ENCODE measurements at places on chromosomes 3 and 15.

GRCh38 chr3:181915551-181915950 lies 203.8 kb downstream of the SOX2 start:
- no peak for DNase-seq

DNA sequence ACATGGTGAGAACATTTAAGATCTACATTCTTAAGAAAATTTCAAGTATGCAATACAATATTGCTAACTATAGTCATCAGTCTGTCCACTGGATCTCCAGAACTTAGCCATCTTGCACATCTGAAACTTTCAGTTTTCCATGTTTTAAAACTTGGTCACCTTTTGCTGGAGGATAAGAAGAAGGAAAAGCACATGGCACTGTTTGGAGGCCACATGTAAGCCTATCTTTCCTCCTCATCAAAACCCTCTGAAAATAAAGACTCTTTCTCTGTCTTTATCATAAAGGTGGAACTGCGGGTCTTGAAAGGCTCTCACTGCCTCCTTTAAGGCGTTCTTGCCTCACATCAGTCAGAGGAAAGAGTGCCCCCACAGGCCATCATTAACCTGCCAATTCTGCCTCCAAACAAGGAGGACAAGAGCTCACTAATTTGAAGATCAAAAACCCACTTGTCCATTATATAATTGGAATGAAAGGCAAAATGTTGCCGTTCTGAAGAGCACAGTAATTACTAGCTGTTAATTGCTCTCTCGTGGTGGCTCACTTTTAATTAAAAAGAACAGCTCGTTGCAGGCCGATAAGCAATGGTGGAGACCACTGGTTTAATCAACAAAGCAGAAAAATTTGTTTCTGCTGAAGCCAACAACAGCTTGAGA lies 157.8 kb downstream of the MECOM start:
- DNase-seq, result no peak

- no peak for DNase-seq
These were observed 86.9 kb upstream of the ATP10A start for GRCh38 chr15:25950014-25950413.

DNA sequence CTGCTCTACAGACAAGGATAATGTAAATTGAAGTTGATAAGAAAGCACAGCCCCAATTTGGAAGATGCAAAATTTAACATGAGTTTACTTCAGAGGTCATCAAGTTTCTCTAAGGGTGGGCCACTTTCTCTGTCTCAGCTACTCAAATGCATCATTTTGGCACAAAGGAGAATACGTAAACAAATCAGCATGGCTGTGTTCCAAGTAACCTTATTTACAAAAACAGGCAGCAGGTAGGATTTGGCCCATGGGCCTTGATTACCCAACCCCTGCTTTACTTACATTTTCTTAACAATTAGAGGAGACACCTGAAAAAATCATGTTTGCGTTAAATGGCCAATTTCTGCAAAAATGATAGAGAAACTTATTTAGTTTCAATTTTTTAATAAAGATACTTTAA lies 181.7 kb downstream of the GBE1 start:
- DNase-seq, result no peak

DNA sequence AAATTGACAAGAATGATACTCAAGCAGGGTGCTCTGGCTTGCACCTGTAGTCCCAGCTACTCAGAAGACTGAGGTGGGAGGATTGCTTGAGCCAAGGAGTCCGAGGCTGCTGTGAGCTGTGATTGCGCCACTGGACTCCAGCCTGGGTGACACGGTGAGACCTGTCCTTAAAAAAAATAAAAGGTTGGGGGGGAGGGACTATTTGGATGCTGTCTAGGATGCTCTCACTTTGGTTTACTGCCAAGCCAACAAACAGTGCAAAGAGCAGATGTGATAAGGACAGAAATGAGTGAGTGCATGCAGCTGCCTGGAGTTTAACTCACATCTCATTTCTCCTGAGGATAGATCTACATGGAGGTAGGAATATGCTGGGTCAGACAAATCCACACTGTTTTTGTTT lies 130.0 kb downstream of the FRMD4B start:
- no peak for DNase-seq

- no peak for DNase-seq
These were observed 81.1 kb downstream of the LRRK1 start for GRCh38 chr15:101000271-101000681.

DNA sequence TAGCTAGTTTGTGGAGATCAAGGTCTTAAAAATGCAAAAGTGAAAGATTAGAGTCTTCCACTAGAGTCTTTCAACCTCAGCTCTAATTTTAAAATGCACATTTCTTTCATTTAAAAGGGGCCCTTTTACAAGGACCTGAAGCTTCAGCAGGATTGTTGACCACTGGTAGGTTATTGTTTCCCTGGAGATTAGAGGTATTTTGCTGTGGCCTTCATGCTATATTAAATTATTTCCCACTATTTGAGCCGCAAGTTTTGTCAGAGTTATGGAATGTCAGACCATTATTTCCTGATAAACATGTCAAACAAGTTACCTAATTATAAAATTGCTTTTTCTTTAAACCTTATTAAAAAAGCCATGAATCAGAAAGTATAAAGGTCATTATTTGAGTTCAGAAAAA lies 103.1 kb upstream of the CCNL1 start:
- DNase-seq, result no peak

GRCh38 chr15:29911705-29912104 lies 89.4 kb upstream of the TJP1 start:
- no peak for DNase-seq

DNA sequence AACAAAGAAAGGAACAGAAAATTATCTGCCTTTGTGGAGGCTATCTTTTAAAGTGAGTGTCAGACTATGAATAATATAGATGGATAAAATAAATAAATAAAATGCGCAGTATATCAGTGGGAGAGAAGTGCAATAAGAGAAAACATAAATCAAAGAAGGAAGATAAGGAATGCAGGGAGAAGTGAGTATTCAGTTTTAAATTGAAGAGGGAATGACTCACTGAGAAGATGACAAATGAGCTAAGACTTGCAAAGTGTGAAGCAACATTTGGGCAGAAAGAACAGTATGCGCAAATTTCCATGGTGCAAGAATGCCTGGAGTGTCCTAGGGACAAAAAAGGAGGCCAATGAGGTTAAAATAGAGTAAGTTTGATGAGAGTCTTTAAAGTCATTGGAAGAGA lies 1300.1 kb upstream of the ALCAM start:
- DNase-seq, result no peak

DNA sequence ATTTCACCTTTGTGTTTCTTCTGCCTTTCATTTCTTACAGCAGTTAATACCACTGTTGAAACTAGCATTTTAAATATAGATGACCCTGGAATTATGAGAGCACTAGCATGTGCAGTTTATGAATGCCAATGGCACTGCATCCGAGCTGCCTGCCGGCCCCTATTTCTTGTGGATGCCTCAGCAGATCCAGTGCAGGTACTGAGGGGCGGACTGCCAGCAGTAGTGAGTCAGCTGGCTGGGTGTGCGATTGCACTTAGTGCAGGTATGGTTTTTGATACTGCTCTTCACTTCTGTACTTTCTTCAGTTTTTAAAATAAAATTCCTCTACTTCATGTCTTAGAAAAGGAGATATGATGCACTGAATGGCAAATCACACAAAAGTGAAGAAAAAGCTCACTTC lies 453.0 kb downstream of the DIPK2A start:
- no peak for DNase-seq

- no peak for DNase-seq
These were observed 352.1 kb downstream of the CHST2 start for GRCh38 chr3:143471705-143472104.

GRCh38 chr3:51982352-51982837 lies 940 bp upstream of the ACY1 start:
- DNase-seq, result no peak

GRCh38 chr3:129173206-129173605 lies 10.5 kb downstream of the CNBP start:
- DNase-seq, result no peak

GRCh38 chr3:151135541-151136337 lies 50.3 kb downstream of the MED12L start:
- DNase-seq, result peak; percentile 28

Measured in stimulated activated CD8-positive, alpha-beta memory T cell treated with anti-CD3 and anti-CD28 coated beads, Interleukin-7, amount 100 ng/mL, for 48 hours (primary cell).